Activated gamma-delta T cell treated with Interleukin-2 at 50 U/mL for 16 hours (primary cell): ENCODE measurements at places on chromosomes 7 and 10.

DNA sequence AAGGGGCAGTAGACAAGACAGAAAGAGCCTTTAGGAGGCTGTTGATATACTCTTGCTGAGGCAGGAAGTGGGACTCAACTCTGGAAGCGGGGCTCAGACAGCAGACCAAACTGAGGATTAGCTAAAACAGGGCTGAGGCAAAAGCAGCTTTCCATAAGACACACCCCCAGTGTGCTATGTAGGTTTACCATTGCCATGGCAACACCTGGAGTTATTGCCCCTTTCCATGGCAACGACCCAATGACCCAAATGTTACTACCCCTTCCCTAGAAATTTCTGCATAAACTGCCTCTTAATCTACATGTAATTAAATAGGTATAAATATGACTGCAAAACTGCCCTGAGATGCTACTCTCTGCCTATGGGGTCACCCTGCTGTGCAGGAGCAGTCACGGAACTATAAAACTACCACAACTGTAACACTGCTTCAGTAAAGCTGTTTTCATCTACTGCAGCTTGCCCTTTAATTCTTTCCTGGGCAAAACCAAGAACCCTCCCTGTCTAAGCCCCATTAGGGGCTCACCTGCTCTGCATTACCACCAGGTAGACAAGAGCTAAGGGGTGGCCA, 348.4 kb upstream of the PODXL start:
- DNase-seq: no peak

- no peak for DNase-seq
These were observed 429.0 kb upstream of the LRGUK start for GRCh38 chr7:133698127-133698526.

- DNase-seq: no peak
These were observed 689.7 kb upstream of the IGFBP3 start for GRCh38 chr7:46610746-46611145.

- no peak for DNase-seq
These were observed 2.8 kb downstream of the INHBA start for GRCh38 chr7:41700044-41700471.

DNA sequence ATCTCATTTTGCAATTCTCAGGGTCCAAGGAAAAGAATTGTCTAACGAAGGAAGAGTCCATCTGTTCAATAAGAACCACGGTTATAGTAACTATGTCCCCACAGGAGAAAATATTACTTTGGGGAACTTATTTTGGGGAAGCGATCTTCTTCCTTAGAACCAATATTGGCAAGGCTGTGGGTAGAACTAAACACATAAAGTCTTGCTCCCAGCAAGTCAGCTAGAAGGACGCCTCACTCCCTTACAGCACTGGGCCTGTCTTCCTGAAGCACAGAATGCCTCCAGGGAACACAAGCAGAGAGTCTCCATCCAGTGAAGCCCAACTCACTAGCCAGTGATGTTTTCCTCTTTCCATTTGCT, 30.2 kb downstream of the C10orf71 start:
- no peak for DNase-seq

GRCh38 chr7:100823140-100823525, 4.2 kb downstream of the EPHB4 start:
- DNase-seq: no peak

DNA sequence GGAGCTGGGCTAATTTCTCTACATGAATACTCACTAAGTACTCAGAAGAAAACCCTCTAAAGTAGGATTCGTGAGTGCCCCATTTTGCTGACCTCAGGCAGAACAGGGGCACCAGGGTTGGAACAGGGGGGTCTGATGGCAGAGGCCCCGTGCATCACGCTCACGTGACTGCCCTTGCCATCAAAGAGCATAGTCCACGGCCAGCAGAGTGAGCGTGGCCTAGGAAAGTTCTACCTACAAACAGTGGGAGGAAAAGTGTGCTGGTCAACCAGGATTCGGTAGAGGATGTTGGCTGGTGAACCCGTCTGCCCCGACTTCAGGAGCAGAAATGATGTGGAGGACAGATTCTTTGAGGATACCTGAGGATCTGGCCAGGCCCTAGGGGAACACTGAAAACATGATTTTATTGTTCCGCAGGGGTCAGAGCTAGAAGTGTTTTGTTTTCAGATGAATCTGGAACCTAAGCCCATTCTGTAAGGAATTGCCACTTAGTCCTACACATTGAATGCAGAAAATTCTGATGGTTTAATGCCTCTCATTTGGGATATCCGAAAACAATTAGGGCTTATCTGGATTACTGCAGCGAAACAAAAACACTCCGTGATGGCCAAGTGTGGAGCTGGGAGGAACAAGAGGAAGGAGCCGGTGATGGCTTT, 138.8 kb upstream of the SHH start:
- DNase-seq: no peak

- DNase-seq: no peak
These were observed 101.5 kb upstream of the EGR2 start for GRCh38 chr10:62917475-62918238.

- DNase-seq: no peak
These were observed 224.4 kb downstream of the C7orf25 start for GRCh38 chr7:42687211-42688055.

DNA sequence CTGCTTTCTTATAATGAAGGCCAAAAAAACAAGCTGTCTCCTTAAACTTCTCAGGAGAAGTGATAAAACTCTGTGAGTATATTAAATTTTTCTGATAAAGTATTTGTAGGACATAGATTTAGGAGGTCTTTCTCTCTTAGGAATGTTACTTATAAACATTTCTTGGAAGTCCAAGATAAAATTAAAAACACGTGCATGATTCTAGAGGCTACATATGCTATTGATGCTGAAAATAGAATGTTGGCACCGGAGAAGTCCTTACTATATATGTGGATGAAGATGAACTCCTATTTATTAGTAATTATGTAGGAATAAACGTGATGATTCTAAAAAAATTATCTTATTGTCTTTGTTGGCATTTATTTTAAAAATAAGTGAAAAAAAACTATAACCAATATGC, 241.3 kb upstream of the LRRTM3 start:
- DNase-seq: no peak

DNA sequence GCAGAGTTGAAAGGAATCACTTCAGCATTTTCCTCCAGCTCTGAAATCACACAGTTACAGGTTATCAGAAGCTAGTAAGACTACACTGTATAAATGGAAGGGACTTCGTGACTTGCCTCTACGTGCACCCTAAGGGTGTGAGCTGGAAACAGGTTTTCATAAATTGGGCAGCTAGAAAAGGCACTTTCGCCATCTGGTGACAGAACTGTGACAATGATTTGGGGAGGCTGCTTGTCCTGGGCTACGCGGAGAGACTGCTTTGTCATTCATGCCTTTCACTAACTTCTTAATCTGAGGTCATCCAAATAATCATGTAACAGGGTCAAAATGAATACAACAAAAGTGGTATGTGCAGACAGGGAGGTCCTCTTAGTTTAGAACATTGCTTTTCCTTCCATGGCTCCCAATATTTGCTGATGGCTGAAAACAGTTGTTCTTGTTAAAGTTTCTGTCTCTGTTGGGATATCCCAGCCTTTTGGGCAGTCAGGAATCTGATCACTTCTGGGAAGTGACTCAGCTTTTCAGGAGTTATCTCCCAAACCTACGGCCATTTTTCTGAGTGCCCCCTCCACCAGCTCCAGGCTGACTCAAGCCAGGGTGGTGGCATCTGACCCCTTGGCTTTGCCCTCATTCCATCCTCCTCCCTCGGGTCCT, 17.8 kb downstream of the VWC2 start:
- no peak for DNase-seq

DNA sequence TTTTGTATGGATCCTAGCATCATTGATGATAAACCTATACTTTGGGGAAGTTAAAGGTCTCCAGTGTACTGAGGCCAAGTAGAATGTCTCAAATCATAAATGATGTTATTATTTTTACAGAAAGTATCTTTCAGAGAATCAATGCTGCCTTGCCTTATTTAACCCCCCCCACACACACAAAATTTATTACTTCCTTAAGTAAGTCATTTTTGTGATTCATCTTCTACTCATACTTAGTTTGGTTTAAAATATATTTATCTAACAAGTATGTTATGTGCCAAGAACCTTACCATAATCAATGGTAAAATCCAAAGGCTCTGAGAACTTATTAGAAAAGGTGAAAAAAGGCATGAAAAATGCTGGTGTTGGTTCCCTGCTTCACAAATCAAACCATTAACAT, 18.8 kb upstream of the CLDN12 start:
- no peak for DNase-seq

DNA sequence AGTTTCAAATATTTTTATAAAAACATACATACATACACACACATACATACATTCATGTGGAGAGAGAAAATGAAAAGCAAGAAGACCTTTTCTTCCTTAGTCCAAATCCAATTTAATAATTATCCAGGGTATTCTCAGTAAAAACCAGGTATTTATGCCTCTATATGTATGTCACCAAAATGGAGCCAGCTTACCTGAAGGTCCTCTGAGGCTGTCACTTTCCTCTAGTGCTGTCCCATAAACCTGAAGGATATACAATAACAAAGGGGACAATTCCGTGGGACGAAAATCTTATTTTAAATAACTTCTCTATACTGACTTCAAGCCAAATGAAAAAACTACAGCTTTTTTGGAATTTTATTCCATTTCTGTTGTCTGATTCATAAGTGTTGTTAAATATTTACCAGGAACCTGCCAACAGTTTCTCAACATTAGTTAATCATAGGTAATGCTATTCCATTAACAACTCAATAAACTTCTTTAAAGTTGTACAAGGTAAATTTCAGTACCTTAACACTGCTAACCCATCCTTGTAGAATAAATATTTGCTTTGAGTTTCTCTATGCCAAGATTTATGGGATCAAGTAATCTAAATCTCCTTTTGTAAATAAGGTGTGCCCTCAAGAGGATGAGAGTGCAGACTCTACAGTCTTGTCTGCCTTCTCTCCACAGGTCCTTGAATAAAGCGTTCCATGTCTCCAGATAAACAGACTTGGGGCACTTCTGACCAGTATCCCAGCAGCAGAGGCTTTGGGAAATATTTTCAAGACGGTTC, 260.3 kb downstream of the AHR start:
- no peak for DNase-seq

GRCh38 chr10:13803566-13804554, 217.1 kb downstream of the PRPF18 start:
- DNase-seq: no peak

- no peak for DNase-seq
These were observed 34.4 kb downstream of the BCAP29 start for GRCh38 chr7:107614425-107614824.

DNA sequence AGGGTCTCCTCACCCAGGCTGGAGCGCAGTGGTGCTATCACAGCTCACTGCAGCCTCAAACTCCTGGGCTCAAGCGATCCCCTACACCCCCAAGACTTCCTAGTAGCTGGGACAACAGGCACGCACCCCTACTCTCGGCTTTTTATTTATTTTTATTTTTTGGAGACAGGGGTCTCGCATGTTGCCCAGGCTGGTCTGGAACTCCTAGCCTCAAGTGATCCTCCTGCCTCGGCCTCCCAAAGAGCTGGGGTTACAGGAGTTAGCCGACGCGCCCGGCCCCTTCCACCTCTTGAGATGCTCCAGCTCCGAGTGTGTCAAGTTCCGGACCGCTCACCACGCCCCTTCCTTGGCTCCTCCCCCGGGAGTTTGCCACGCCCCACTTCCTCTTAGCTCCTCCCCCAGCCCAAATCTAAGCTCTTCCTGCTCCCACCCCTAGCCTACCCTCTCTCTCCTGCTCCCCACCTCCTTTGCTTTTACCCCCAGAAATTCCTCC, 6.3 kb downstream of the NAT16 start:
- peak; percentile 51 for DNase-seq

DNA sequence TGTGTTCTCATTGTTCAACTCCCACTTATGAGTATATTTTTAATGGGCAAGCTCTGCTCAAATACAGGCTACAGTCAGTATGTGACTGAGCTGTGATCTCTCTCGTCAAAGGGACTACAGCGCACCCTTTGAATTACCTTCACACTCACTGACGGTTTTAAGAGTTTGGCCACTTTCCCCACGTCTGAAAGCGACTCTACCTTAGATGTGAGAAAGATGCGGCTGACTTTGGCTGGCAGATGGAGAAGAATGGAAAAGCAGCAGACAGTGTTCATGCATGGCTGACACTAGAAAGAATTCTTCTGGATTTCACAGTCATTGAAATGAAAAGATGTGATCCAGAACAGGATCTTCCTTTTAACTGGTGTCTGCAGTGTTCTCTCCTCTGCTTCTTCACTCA, 2.0 kb upstream of the ATRNL1 start:
- DNase-seq: no peak

DNA sequence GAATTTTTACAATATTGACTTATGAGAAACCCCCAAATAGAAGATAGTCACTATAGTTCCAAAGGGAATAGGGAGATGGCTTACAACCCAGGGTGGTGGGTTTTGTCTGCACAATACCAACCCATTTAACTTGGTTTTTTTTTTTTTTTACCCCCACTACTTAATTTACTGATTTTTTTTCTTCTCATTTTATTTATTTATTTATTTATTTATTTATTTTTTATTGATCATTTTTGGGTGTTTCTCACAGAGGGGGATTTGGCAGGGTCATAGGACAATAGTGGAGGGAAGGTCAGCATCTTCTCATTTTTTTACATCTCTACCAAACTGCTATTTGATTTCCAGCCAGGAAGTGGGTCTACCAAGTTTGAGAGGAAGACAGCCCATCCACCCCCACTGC, 77.9 kb downstream of the FAM204A start:
- no peak for DNase-seq

DNA sequence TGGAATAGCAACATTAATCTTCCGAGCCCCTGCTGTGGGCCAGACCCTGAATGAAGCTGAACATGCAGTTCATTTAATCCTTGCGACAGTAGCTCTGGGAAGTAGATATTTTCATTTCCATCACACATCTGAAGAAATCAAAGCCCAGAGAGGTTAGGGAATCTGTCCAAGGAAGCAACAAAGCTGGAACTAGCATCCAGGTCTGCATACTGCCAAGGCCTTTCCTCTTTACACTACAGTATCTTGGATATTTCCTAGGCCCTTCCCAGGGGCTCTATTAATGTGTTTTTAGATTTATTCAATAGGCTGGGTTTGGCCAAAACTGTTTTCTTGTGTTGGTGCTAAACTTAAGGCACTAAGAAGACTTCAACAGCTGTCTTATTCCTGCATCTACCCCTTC, 48.1 kb downstream of the FAM13C start:
- no peak for DNase-seq

- DNase-seq: no peak
These were observed 380.2 kb downstream of the EXOC4 start for GRCh38 chr7:133633055-133633454.

DNA sequence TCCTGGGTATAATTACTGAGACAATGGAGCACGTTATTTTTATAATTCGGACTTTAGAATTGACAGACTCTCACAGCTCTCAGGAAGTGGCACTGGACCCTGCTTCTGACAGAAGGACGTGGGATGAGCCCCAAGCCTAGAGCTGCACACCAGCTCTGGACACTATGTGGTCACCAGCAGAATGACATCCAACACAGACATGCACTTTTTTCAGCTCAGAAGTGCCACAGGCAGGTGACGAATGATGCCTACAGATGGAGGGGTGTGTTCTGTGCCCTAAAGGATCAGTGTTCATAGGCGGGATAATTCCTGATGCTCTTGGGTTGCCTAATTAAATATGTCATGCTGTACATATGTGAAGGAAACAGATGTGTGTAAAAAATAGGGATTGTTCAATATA, 87.9 kb downstream of the VIPR2 start:
- no peak for DNase-seq
